ENCODE measurements at places on chromosomes 2 and 18. TPM values are rescaled to one million over a fixed set of nuclear protein-coding genes. Genes with fewer than 3 reads are reported as not detected.

- ATAC-seq = no peak
Measured at GRCh38 chr2:27717070-27717795, 53.5 kb downstream of the SLC4A1AP start.

DNA sequence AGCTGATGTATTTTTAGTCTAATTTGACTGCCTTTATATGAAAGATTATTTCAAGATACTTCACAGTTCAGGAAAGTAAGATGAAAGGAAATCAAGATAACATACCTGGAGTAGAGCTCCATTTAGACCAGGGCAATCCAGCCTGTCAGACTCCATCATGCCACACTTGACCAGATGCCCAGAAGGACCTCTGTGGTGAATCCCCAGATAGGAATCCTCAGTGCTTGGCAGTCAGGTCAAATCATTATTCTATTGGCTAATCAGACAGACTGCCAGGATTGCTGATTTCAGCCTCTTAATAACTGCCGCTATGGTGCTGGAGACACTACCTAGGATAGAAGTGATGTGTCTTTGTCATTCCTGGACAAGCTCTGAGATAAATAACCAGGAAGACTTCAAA, 404.2 kb downstream of the STK39 start:
- no peak for ATAC-seq

- no peak for ATAC-seq
Measured at GRCh38 chr18:78642296-78642951, 337.2 kb upstream of the SALL3 start.

DNA sequence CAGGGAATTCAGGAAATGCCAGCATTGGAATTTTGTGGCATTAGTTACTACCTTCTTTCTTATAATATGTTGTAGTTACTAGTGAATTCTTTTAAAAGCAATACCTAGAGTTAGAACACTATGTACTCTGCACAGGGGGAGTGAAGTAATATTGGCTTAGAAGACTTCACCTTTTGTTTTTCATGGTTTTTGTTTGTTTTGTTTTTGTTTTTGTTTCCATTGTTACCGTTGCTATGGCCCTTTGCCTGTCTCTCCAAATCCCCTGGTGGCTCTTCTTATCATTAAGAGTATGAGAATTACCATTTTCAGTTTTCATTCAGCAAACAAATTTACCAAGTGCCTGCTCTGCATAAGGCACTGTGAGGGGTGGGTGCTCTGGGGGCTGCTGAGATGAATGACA, 160.1 kb downstream of the HAUS1 start:
- ATAC-seq = no peak

GRCh38 chr2:3442185-3442584, 62.7 kb downstream of the TRAPPC12 start:
- ATAC-seq = no peak

DNA sequence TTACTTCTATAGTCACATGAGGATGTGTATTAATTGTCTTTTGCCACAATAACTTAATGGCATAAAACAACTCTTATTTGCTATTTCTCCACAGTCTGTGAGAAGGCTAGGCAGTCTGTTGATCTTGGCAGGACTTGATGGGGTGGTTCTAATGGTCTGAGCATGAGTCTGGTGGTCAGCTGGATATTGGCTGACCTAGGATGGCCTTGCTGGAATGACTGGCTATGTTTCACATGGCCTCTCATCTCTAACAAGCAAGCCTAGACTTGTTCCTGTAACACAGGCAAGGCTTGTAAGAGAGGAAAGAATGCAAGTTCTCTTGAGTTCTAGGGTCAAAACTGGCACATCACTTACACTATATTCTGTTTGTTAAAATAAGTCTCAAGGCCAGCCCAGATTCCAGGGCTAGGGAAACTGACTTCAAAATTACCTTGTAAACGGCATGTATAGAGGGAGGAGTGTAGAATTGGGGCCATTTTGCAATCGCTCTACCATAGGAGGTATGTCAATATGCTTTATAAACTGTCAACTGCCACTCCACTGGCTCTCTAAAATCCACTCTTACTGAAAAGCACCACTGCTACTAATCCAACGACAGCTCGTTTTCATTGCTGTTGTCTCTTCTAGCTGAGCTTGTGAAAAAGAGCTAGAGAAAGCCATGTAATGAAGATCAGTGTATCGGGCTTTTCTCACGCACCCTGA, 325.0 kb upstream of the PKDCC start:
- ATAC-seq = peak; percentile 51

DNA sequence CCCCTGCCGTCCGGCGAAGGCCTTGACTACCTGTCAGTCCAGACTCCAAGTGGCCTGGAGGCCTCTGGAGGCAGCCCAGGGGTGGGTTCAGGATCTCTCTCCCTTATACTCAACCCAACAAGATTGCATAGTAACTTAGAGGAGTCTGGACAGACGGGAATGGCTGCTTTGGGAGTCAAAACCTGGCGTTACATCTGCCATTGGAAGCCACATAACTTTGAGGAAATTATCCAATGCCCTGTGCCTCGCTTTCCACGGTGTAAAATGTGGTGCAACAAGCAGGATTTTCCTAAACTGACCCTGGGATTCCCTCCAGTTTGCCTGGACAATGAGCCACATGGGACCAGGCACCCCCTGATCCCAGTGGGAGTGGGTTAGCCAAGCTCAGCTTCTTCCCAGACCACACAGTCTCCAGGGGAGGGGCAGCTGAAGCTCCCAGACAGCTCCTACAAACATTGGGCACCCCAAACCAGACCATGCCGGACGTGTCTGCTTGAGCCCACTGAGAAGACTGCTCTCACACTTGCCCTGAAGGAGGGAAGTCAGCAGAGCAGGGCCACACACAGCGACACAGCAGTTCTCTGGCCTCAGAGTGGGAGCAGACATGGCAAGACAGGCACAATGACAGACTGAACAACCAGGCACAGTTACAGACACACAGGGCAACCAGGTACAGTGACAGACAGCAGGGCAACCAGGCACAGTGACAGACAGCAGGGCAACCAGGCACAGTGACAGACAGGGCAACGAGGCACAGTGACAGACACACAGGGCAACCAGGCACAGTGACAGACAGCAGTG, 65.6 kb upstream of the RAB6C start:
- no peak for ATAC-seq

DNA sequence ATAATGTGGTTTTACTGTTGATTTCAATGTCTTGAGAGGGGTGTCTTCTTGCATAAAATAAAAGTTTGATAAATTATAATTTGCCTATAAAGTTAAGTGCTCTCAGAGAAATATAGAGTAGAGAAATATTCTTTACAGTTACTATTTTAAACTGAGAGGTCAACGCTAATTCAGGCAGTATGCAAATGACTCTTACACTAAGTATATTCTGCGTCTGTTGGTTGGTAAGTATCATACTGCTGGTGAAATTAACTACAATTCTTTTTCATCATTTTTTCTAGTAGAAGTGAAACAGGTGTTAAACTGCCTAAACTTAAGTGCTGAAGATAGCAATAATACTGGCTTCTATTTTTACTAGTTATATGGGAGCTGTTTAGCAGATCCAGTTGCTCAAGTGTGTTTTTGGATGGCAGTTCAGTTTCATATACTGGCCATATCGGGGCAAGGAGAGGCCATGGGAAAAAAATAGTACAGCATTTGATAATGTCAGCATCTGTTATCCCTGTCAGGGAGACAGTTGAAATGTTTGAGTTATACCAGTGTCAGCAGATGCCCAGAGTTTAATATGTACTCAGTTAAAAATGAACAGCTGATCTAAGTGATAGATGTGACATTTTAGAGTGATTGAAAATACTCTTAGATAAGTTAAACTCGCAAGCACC, 86.2 kb downstream of the MIB1 start:
- no peak for ATAC-seq

- ATAC-seq = no peak
Measured at GRCh38 chr18:30432349-30432748, 610.2 kb downstream of the DSC3 start.

- ATAC-seq = peak; percentile 57
Measured at GRCh38 chr2:130819608-130820278, 17.0 kb upstream of the ARHGEF4 start.

DNA sequence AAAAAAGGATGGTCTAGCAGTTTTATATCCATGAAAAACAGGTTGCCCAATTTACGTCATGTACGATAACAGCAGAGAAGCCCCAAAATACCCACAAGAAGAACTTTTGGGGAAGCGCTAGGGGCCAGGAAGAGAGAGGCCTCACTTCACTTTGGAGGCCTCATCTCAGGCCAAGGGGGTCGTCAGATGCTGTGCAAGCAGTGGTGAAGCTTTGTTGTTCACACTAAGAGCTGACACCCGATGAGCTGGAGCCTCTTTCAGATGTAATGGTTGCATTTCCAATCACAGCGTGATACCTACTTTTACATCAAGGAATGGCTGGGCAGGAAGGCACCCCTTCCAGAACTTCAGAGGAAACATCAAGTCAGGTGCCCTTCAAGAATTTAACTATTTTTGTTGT, 242.3 kb upstream of the PXDN start:
- no peak for ATAC-seq

DNA sequence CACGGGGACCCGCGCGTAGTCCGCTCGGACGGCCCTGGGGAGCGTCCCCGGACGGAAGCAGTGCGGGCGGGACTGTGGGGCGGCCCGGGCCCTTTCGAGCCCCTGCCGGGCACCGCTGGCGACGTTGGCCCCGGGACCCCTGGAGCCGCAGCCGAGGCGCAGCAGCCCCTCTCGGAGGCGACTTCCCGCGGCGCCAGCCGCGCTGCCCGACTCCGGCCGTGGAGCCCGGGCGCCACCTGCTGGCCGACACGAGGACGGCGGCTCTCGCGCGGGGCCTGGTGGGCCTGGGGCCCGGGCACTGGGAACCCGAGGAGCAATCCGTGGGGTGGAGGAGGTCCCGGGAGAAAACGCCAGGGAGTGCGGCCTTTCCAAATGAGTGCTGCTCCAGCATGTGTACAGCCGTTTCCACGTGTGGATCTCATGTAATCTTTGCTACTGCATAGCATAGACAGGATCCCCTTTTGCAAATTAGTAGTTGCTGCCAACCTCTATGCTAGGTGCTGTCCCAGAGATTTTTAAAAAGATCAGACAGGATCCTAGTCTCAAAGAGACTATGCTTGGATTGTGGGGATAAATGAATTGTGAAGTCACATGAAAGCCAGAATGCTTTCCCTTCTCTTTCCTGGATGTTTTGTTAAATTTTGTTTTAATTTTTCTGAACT, 4.0 kb downstream of the ID2 start:
- ATAC-seq = peak; percentile 26

DNA sequence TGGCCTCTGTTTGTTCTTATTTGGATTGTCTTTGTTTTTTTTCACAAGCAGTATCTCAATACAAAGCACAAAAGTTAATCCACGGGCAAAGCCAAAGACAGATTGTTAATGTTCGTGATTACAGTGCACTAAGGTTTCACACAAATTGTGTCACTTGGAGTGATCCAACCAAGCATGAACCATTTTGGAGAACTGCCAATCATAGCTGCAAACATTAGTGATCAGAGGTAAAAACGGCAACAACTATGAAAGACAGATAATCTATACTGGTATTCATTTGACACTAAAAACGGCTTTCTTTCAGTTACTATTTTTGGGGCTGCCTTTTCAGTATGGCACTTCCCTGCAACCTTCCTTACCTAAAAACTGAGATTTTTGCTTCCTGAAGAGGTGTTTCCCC, 213.1 kb upstream of the GULP1 start:
- ATAC-seq = no peak

- no peak for ATAC-seq
Measured at GRCh38 chr2:240601831-240602160, 15.3 kb downstream of the CAPN10 start.

- no peak for ATAC-seq
Measured at GRCh38 chr2:159175927-159176326, 110.6 kb downstream of the WDSUB1 start.

GRCh38 chr18:24560511-24560981, 100.1 kb downstream of the HRH4 start:
- no peak for ATAC-seq

DNA sequence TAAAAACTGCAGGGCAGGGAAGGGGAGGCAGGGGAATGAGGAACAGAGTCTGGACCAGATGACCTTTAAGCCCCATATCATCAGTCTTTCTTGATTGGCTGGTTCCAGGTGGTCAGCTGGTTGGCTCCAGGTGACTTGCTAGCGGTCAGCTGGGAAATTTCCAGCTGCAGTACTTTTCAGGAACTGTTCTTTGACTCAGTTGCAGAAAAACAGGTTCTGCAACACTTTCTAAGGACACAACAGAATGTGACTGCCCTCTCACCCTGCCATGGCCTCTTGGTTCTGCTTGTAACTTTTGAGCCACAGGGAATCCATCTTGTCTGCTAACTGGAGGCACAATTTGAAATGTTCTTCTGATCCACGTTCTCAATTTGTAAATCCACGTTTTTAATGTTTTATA, 278.3 kb upstream of the LRATD1 start:
- ATAC-seq = no peak

DNA sequence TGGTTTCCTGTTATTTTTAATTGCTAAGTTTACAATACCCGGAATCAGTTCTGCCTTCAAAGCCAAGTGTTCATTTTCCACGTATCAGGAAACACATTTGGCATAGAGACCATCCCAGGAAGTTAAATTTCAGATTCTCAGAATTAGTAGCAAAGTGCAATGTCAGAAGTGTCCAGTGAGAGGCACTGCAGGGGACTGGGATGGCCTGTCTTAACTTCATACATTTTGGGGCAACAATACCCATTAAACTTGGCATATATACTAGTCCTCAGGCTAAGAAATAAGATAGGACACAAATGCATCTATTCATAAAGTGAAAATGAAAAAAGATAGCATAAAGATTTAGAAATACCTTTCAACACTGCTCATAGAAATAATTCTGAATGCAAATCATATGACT, 1.5 kb upstream of the IL1RL2 start:
- no peak for ATAC-seq

DNA sequence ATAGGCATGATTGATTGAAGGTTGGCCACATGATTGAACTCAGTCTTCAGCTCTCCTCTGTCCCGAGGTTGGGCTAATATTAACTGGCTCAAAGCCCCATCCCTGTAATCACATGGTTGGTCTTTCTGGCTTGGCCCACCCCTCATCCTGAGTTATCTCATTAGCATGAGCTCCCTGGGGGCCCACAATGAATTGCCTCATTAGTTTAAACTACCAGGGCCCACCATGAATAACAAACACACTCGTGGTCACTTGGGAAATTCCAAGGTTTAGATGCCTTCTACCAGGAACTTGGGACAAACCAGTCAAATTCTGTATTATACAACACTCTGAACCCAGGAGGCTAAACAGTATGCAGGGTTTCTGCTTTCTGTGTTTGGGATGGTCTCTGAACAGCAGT, 121.7 kb upstream of the B3GNT2 start:
- ATAC-seq = no peak

DNA sequence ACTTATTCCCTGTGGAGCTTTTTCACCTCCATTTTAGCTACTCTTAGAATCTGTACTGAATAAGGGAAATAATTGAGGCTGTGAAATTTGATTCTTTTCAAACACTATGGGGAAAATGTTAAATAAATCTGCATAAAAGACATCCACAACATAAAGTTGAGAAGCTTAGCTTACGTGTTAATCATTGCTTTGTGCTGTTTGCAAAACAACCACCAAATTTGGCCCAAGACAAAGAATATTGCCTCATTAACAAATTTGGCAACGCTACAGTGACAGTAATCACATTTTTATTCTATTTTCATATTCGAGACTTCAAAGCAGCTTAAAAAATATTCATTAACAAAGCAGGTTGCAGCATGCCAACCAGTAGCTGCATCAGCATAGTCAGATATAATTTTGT, 437.6 kb downstream of the DPP10 start:
- ATAC-seq = no peak

ADAM17 gene
- 16.0 TPM for total RNA-seq

CDH20 gene
- 1.1 TPM for total RNA-seq

TEX44 gene
- not detected for total RNA-seq

HNMT gene
- total RNA-seq = 16.7 TPM

IL18R1 gene
- 2.1 TPM for total RNA-seq

PCARE gene
- not detected for total RNA-seq

IL1RL1 gene
- 7.3 TPM for total RNA-seq

IL36B gene
- total RNA-seq = not detected

LIMS3 gene
- 2.6 TPM for total RNA-seq

Data from gastroesophageal sphincter (tissue), 4 donors.